ENCODE measurements at places on chromosomes 4 and X.

DNA sequence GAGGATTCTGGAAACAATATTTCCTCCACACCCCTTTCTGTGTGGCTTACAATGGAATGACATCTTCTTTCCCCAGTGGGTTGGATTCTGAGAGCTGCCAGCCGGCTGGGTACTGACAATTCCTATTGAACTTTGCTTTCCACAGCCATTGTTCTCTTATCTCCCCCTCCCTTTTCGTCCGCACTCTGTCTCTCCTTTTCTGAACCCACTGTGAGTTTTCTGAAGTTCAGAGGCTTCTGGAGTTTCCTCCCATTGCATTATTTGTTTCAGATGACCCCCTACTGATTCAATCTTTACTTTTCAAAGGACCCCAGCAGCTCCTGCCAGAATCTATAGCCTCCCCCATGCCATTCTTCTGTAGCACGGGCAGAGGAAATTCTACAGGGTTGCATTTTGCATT is 10.4 kb downstream of the SMPX start:
- DNase-seq, result no peak

- no peak for DNase-seq
These were observed 34.7 kb upstream of the CYP2U1 start for GRCh38 chr4:107896646-107897045.

- no peak for DNase-seq
These were observed 2.9 kb downstream of the CFI start for GRCh38 chr4:109798866-109799265.

- no peak for DNase-seq
These were observed 386.6 kb upstream of the FGF16 start for GRCh38 chrX:77060572-77060971.

GRCh38 chrX:148904421-148905111 is 404.1 kb downstream of the AFF2 start:
- DNase-seq, result no peak

GRCh38 chr4:140084385-140084784 is 69.6 kb downstream of the MAML3 start:
- DNase-seq, result no peak

DNA sequence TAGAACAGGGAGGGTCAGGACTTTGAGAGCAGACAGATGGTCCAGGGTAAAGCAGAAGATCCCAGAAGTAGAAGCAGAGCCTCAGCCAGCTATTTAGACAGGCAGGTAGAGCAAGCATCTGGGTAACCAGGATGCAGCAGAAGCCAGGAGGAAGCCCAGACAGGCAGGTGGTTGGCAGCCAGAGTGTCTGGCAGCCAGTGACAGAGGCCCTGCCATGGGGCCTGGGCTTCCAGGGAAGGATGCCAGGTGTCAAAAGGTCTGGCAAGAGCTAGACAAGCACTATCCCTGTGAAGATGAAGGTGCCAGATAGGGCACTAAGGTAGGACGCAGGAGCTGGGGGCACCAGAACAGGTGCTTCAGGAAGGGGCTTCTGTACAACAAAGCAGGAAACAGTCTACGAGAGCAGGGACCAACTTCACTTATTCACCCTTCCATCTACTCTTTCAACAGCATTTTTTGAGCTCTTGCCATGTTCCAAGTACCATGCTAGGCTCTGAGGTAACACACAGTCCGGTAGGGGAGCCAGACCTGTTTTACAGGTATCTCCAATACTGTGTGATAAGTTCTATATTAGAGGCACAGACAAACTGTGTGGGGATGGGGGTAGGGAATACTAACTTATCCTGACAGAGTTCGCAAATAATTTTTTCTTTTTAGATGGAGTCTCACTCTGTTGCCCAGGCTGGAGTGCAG is 38.1 kb upstream of the GJB1 start:
- DNase-seq, result no peak

- DNase-seq, result no peak
These were observed 19.7 kb downstream of the CPEB2 start for GRCh38 chr4:15021946-15022345.

DNA sequence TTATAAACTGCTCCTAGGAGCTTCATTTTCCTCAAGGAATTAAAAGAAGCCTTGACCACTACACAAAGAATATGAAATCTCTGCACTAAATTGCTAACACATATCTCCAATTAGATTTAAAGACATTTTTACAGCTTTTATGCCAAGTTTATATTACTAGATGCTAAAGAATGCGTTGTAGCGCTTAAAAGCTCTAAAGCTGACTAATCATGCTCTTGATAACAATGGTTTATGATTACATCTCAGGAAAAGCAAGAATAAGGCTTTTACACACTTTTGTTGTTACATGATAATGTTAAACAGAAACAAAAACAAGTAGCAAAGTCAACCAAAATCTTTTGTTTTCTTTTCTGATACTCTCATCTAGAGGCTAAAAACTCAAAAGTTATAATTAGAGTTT is 44.7 kb downstream of the SLC10A7 start:
- no peak for DNase-seq

DNA sequence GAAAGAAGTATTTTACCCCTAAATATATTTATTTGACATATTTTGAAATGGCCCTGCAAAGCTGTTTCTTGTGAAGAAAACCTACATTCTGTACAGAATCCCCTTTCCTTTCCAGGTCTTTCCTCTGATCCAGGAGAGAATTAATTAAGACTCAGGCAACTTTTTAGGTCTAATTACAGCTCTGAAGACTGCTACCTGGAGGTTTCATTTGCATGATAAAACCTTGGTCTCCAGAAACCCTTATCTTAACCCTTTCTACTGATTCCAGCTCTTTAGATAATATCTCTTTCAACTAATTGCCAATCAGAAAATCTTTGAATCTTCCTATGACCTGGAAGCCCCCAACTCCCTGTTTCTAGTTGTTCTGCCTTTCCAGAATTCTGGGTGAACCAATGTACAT is 224.0 kb downstream of the FAM47A start:
- DNase-seq, result no peak

GRCh38 chrX:21657318-21658151 is 595 bp downstream of the KLHL34 start:
- no peak for DNase-seq

GRCh38 chr4:54277691-54278090 is 48.6 kb downstream of the PDGFRA start:
- no peak for DNase-seq

DNA sequence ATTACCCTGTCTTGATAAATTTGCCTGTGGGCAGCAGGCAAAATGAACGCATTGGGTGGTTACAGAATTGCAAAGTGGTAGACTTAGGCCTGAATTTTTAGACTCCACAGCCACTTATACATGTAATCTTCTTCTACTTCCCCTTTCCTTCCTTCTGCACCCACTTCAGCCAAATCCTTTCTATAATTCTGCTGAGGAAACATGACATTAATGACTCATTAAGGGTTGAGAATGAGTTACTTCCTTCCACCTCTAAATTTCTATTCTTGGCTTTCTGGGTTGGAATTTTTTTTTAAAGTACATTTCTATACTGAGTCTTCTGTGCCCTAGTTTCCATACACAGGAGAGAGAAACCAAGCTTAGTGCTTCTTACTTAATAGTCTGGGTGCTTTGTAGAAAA is 10.1 kb downstream of the PAPSS1 start:
- no peak for DNase-seq

DNA sequence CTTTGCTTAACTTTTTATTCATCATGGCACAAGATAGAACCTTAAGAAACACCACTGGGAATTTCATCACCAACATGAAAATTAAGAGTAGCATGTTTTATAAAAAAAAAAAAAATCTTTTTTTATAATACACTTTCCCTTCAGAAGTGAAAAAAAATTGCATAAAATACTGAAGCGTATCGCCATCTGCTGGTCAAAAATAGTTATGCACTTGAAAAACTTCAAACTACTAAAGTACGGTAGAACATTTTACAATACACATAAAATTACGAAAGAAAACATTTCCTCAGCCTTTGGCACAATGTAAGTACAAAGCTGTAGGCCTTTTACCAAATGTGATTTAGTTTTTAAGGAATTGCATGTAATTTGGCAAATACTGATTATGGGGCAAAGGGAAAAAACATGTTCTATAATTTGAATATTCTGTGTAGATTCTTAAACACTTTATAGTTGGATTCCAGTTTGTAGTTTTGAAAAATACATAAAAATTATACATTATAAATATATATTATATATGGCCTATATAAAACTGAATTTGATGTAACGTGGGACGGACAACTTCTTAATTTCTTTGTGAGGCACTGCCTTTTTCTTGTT is 26.5 kb downstream of the HCCS start:
- no peak for DNase-seq

DNA sequence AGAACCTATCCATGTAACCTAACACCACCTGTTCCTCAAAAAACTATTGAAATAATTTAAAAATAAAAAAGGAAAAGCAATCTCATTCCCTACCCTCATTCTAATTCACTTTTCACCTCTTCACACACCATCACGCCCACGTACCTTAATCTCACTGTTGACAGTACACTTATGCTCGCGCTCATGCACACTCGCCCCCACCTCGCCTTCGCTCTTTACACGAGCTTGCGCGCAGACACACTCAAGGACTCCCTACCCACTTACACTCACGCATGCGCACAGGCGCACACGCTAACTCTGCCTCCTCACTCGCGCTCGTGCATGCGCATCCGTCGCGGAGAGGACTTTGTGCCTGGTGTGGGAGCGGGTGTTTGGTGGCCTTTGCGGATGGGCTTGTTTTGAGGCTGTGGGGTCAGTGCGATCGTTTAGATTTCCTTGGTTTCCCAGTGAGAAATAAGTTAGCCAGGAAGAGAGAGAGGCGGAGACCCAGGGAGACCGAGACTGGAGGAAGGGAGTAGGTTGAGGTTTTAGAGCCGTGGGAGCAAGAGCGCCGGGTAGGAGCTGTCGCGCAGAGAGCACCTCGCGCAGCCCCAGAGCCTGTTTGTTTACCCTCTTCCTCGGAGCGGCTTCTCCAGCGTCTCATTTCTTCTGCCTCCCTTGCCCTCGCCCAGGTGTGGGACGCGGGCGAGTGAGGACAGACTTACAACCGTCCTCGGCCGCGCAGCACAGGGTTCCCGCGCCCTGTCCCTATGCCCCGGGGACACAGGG is 8.1 kb upstream of the GSX2 start:
- peak; percentile 65 for DNase-seq

DNA sequence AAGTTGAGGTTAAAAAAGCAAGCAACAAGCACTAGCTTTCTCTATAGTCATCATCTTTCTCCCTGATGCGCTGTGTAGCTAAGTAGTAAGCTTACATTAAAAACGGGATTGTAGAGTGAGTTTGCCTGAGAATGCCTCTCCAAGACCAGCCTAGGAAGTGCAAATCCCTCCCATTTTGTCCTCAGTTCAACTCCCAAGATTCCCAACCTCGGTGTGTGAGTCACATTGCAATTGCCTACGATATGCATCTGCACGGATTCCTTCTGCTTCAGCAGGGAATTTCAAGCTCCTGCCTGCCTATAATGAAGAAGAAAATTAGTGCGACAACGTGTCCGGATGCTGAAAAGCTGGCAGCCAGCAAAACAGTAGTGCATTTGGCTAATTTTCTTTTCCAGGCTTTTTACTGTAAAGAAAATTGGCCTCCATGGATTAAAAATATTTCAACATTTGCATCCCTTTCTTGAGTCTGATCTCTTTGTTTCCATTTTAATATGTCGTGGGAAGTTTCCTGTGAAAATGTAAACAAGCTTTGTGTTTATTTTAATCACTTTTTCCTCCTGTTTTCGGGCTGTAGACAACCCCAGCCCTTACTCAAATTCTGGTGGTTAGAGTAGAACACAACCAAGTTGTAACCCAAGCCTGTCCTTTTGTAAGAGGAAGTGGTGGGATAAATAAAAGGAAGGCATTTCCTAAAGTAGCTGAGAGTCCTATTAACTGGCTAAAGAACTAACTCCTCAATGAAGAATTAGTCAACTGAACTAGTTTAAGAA is 58.4 kb upstream of the TET2 start:
- DNase-seq, result no peak
